ENCODE measurements at places on chromosomes 5 and 9.

GRCh38 chr5:56881571-56881970 lies 27.8 kb upstream of the SETD9 start:
- no peak for DNase-seq

DNA sequence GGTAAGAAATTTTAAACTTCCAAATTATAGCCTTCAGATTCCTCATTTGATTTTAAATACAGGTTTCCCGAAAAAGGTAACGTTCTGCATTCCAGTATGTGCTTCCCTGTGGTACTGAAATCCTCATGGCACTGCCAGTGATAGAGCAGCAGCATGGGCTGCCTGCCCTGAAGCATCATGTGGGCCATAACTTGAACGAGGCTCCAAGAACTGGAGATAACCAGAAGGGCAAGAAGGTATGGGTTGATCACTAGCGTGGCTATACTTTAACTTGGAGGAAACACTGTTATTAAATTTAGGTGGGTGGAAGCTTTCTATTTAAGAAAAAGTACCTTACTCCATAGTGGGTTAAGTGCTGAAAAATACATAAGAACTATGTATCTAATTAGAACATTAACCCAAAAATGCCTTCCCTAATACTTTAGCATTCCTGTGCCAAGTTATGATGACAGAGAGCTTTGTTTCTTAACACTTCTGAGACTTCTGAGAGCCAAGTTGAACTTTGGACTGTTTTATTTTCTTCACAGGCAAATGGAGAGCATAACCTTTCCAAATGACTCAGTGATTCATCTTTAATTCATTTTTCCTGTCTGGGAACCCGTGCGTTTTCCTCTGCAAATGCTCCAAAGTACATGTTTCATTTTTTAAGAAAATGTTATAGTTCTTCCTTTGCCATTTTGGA lies 191.5 kb upstream of the GNA14 start:
- no peak for DNase-seq

DNA sequence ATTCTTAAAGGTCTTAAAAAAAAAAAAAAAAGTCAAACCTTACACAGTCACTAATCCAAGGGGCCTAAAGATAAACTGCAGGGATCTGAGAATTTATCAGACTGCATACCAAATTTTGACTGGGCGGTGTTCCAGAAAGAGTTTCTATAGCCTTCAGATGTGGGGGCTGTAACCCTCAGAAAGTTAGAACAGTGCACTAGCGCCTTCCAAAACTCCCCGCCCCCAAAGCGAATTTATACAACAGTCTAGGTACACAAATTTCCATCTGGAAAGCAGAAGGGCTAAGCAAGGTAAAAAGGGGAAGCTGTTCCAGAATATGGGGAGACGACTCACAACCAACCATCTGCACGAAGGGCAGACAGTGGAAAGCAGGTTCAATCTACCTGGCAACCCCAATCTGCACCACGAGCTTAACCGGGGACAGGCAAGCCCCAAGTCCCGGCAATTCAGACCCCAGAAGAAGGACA lies 813 bp downstream of the ERMP1 start:
- no peak for DNase-seq

GRCh38 chr9:35470894-35471293 lies 19.0 kb upstream of the RUSC2 start:
- DNase-seq: no peak

- DNase-seq: peak; percentile 2
Measured at GRCh38 chr5:56900858-56901578, 8.4 kb upstream of the SETD9 start.

- DNase-seq: no peak
Measured at GRCh38 chr5:67483453-67484030, 286.9 kb upstream of the CD180 start.

Data from HuH-7 (cell line).